ENCODE measurements at places on chromosomes 12 and 14. TPM values are rescaled to one million over a fixed set of nuclear protein-coding genes. Genes with fewer than 3 reads are reported as not detected.

ASPG gene
- 0.14 TPM for total RNA-seq

OR6C3 gene
- not detected for total RNA-seq

PRB2 gene
- not detected for total RNA-seq

ANO2 gene
- 18.5 TPM for total RNA-seq

FGD4 gene
- 61.6 TPM for total RNA-seq

SPIC gene
- total RNA-seq, result not detected

TAS2R46 gene
- total RNA-seq, result 3.0 TPM

Measured in thoracic aorta (tissue), 2 donors.